GM19239 (cell line): ENCODE measurements at places on chromosomes 4 and X.

- no peak for DNase-seq
Measured at GRCh38 chr4:145186729-145187128, 6.3 kb upstream of the OTUD4 start.

DNA sequence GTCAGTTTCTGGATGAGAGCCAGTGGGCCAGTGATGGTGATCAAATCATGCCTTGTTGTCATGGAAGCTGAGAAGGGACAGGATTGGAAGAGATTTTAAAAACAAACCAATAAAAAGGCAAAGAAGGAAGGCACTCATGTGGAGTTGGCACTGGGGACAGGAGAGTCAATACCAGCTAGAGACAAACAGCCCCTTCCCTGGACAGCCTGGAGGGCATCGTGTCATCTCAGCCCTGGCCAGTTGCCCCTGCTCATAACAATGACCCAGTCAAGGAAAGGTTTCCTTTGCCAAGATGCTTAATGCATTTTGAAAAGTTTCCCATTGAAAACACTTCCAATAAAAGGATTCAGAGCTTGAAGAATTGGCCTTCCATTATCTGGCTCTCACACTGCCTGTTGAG lies 55.5 kb downstream of the SCML1 start:
- no peak for DNase-seq

- no peak for DNase-seq
Measured at GRCh38 chr4:126265888-126266287, 951.1 kb downstream of the FAT4 start.

- peak; percentile 54 for DNase-seq
Measured at GRCh38 chr4:53748328-53748772, 157.1 kb upstream of the LNX1 start.

DNA sequence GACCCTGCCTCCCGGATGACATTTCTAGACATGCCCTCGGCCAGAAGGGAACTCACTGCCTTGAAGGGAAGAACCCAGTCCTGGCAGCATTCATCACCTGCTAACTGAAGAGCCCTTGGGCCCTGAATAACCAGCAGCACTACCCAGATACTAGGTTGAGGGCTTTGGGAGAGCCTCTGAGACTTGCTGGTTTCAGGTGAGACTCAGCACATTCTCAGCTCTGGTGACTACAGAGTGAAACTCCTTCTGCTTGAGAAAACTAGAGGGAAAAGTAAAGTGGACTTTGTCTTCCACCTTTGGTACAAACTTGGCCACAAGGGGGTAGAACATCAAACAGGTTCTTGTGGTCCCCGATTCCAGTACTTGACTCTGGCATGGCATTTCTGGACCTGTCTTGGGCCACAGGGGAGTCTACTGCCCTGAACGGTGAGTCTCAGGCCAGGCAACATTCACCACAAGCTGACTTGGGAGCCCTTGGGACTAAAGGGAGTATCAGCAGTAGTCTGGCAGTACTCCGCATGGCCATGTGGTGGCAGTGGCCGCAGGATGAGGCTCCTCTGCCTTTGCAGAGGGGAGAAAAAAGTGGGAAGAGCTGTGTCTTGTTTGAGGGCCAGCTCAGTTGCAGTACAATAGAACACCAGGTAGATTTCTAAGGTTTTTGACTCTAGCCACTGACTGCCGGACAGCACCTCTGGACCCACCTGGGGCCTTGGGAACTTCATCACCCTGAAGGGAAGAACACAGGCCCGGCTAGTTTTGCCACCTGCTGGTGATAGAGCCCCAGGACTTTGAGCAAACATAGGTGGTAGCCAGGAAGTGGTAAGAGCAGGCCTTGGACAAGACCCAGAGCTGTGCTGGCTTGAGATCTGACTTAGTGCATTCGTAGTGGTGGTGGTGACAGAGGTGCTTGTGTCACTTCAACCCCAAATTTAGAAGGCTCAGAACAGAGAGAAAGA lies 414.8 kb downstream of the OPHN1 start:
- DNase-seq = no peak

DNA sequence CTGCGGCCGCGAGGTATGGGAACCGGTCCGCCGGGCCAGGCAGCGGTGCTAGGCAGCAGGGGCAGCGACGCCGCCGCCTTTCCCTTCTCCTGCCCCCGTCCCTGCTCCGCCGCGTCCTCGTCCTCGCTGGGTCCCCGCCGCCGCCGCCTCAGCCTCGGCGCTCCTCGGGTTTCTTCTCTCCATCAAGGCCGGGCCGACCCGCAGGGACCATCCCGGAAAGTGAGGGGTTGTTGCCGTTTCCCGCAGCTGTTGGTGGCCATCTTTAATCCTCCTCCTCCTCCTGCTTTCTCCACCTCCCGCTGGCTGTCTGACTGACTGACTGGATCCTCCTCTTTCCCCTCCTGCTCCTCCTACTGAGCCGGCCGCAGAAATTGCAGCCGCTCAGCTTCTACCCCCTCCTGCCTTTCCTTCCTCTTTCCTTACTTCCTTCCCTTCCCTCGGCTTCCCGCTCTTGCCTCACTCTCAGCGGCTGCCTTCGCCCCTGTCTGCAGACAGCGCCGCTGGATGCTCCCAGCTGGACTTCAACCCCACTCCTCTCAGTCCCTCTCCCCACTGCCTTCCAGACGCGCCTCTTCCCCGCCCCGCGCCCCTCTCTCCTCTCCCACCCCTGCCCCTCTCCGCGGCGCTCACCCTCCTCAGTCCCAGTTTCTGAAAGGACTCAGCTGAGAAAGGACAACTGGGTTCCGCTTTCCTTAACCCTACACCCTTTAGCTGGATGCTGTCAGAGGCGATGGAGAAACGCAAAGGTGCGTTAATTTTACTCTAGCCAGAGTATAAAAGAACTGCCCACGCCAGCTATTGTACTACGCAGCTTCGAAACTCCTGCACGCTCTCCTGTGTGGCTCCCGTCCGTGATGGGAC lies at the start of gene WDFY3:
Gene WDFY3, minus strand, starts transcription at position 309 of the 861 bp plus-strand sequence. CDS start 106,099 bp downstream, outside the sequence.
- DNase-seq = peak; percentile 27

- DNase-seq = no peak
Measured at GRCh38 chrX:17767734-17768133, 30.4 kb downstream of the SCML1 start.

DNA sequence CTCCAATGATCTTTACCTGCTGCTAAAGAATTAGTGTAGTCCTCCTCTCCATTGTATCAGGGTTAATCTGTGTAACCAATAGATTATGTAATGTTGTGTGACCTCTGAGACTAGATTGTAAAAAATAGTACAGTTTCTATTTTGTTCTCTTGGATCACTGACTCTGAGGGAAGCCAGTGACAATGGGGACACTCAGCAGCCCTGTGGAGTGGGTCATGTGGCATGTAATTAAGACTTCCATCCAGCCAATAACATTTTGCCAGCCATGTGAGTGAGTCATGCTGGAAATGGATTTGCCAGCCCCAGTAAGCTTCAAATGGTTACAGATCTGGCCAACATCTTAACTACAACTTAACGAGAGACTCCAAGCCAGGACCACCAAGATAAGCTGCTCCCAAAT lies 332.3 kb downstream of the PTTG2 start:
- no peak for DNase-seq

DNA sequence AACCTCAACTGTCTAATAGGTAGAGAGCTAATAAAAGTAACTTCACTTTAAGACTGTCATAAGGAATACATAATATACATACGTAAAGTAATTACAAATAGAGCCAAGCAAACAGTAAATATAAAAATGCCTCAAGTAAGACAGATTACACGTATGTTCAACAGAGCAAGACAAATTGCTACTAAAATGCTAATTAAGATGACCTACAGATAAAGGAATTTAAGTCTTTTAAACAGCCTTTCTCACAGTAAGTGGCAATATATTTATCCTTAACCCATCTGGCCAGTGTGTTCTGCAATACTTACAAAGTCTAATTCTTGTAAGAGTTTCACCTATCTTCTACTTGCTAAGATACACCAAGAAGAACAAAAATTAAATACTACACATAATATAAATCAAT lies 12.7 kb downstream of the G3BP2 start:
- DNase-seq = no peak

- no peak for DNase-seq
Measured at GRCh38 chr4:5988086-5988845, 30.0 kb downstream of the C4orf50 start.

DNA sequence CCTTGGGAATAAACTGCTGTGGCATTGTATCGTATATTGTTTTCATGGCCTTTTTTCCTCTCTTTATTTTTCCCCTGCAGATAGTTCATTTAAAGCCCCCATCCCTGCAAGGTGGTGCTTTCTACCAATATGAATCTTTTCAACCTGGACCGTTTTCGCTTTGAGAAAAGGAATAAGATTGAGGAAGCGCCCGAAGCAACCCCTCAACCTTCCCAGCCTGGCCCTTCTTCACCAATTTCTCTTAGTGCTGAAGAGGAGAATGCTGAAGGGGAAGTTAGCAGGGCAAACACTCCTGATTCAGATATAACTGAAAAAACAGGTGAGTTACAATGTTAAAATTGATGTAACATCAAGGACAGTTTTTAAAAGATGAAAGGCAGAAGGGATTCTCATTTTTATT lies 601 bp downstream of the SMARCAD1 start:
- no peak for DNase-seq

GRCh38 chr4:129176864-129177263 lies 80.9 kb downstream of the C4orf33 start:
- DNase-seq = no peak

GRCh38 chr4:96052827-96053226 lies 212.9 kb downstream of the PDHA2 start:
- DNase-seq = no peak

- no peak for DNase-seq
Measured at GRCh38 chr4:184399512-184399908, 74.8 kb downstream of the IRF2 start.

DNA sequence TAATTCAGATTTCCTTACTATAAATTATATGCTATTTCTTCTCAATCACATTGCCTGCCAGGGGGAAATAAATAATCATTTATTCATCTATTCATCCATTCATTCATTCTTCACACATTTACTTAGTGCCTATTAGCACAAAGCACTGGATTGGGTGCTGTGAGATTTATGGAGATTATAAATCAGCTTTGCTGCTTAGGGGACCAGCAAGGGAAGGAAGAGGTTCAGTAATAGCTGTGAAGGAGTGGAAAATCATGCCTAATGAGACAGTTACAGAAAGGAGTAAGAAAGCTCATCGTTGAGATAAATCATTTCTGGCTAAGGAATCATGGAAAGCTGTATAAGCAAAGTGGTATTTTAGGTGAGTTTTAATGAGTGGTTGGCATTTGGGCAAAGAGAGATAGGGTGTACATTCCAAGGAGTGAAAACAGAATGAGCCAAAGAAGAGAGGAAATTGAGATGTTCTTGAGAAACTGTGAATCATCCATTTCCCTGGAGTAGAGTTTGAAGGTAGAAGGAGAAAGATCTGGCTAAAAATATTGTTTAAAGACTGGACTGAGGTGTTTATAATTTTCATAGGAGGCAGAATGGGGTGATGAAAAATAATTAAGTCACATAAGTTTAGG lies 9.6 kb downstream of the ARSJ start:
- DNase-seq = no peak

DNA sequence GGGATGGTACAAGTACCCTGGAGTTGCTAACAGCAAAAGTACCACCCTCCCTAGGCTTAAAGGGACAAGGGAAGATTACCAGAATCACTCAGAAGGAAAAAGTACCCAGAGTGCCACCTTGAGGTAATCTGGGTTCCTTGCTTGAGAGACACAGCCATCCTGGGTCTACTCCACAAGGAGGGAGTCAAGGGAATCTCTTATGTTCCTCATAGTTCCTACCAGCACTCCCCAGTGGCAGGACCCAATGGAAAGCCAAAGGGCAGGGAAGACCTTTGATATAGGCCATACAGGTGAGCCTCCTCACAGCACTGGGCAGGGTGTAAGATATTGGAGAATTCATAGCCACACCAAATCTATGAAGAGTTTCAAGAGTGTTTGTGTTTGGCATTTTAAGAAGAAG lies 5.7 kb downstream of the IL2 start:
- DNase-seq = no peak

- DNase-seq = no peak
Measured at GRCh38 chr4:167084321-167084720, 150.0 kb downstream of the SPOCK3 start.

GRCh38 chr4:112952313-112952700 lies 97.1 kb upstream of the ANK2 start:
- no peak for DNase-seq

DNA sequence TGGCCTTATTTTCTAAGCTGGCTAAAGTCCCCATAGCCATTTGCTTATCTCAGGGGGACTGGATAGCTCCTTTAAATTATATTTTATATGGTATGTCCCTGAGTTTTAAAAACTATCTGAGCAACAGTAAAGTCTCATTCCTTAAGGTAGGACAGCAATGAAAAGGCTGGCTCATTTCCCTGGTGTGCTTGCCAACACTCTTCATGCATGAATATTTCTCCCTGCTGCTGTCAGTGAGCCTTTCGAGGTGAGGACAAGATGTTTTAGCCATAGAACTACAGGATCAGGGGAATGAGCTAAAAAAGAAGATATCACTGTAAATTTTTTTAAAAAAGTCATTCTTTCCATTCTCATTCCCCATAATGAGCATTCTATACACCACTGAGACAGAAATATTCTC lies 427.3 kb upstream of the FAM241A start:
- DNase-seq = no peak

GRCh38 chrX:133550665-133551485 lies 135.6 kb upstream of the GPC4 start:
- DNase-seq = no peak

GRCh38 chrX:34809096-34809495 lies 133.5 kb upstream of the FAM47B start:
- no peak for DNase-seq

GRCh38 chr4:92074839-92075238 lies 228.9 kb upstream of the GRID2 start:
- DNase-seq = no peak

DNA sequence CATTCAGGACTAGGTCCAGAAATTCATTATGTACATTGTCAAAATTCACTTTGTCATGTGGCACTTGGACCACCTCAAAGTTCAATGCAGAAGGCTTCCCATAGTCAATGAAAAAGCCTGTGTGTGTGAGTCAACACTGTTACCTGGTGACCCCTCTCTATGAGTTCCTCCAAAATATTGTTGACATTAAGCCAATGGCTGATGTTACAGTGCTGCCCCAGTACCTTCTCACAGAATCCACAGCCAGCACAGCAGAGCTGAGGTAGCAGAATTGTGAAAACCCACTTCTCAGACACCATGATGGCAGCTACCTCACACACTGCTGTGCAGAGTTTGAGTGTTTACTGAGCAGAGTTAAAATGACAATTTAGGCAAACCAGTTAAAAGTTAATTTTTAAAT lies 22.4 kb upstream of the UGT2B4 start:
- DNase-seq = no peak

DNA sequence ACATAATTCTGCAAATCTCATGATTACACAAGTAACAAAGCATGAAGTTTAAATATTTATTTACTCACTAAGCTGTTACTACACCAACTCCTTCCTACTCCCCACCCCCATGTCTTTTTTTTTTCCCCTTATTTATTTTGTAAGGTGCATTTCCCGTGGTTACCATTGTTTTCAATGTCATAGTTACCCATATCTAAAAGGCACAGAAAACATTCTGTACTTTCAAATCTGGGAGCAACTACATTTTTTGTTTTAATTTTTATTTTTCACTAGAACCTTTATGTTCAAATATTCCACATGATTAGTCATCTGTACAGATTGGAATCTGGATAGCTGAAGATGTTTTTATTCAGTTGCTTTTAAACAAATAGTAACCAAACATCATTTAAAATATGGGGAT lies 62.8 kb downstream of the PPP3CA start:
- DNase-seq = no peak
